Nucleus accumbens (tissue), 56 donors: ENCODE measurements at places on chromosomes 1 and 21.

GRCh38 chr1:12712076-12712475 lies 3.8 kb upstream of the AADACL3 start:
- no peak for DNase-seq

DNA sequence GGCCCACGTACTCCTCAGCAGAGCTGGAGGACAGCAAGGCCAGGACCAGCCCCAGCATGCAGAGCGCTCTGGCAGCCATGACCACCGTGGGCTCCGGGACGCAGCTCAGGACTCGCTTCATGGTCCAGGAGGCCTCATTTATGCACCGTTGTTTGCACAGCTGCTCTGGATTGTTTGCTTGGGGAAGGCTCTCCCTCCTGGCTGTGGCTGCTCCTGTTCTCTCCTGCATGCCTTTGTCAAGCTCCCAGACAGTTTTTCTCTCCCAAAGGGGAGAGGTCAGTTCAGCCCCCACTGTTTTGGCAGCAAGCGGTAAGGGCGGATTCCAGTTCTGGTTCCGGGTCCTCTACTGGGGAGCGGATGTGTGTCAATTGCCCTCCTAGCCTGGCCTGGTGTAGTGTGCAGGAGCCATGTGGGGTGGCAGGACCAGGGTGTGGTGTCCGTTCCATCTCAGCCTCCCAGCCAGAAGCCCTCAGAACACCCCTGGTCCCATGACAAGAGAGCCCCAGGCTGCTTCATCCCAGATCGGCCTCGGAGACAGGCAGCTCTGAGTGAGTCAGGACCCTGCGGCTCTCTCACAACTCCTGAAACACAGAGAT lies at the start of gene TFF3:
Gene TFF3 (minus strand): TSS at position 114 of the 596 bp plus-strand sequence. CDS start 35 bp downstream, at position 79.
- DNase-seq: no peak

- DNase-seq: no peak
Observed at GRCh38 chr1:150484431-150484830, 2.8 kb upstream of the TARS2 start.

GRCh38 chr1:164720440-164721227 lies 161.7 kb downstream of the PBX1 start:
- no peak for DNase-seq

DNA sequence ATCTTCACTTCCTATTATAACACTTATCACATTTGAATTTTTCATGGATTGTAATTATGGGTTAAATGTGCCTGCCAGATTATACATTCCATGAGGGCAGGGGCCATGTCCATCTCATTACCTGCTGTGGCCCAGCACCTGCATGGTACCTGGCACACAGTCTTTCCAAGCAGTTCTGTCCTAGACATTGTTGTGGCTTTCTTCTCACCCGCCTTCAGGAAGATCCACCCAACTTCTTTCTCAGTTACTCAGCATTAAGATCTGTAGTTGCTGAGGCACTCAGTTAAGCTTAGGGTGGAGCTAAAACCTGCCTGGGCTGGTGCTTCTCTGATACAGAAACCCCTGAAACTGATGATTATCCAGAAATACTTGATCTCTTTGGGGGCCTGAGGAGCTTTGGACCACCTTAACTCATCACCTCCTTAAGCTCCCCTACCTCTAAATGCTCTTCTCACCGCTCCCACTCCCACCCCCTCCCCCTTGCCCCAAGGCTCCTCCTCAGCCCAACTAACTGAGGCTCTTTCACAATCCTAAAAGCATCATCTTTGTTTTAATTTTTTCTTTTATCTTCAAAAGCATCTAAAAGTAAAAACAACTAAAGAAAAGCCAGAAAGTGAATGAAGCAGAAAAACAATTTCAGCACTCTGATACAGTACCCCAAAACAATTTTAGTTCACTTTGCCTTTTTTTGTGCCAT lies 190.6 kb downstream of the FGGY start:
- DNase-seq: no peak

- DNase-seq: no peak
Observed at GRCh38 chr21:23247334-23247733, 2249.1 kb downstream of the NCAM2 start.

- no peak for DNase-seq
Observed at GRCh38 chr1:147273409-147274336, 31.2 kb downstream of the CHD1L start.

DNA sequence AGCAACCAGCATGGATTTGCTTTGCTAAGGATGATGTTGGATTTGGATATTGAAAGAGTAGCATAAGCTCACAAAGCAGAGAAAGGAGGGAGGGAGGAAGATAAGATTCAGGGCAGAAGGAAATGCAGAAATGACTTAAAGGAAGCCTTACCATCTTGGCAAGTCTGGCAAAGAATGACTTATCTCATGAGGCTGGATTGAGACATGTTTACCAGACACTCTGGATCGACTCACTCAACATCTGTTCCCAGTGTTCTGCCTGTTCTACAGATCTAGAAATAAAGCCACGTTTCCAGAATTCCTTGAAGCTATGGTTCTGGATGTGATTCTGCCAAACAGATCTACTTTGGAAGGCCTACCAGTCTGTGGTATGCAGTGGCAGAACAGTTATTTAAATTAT lies 38.8 kb upstream of the CTBS start:
- DNase-seq: no peak

- DNase-seq: no peak
Observed at GRCh38 chr1:54645806-54646676, 4.5 kb downstream of the MROH7 start.

DNA sequence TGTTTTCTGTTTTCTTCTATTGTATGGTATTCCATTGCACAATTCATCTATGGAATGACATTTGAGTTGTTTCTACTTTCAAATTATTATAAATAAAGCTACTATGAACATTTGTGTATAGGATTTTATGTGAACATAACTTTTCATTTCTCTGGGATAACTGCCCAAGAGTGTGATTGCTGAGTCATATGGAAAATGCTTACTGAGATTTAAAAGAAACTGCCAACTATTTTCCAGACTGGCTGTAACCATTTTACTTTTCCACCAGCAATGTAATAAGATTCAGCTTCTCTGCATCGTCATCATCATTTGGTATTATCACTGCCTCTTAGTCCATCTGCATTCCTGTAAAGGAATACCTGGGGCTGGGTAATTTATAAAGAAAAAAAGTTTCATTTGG lies 779.6 kb upstream of the PRMT6 start:
- no peak for DNase-seq

- DNase-seq: no peak
Observed at GRCh38 chr1:33527934-33528333, 55.5 kb downstream of the ZSCAN20 start.

DNA sequence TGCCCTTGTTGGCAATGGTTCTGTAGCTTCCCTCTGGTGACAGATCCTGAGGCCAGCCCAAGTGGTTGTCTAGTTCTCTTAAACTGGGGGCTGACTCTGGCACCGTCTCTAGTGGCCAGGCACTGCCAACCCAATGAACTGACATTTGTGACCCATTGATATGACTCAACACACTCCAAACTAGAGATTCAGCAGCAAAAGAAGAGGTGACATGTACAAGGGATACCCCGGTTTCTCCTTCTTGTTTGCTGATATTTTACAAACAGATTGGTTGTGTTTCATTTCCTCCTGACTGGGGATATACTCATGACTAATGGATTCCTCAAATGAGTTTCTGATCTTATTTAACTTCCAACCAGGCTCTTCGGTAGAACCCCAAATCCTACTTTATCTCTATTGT lies 65.9 kb upstream of the DNAJC6 start:
- DNase-seq: no peak

DNA sequence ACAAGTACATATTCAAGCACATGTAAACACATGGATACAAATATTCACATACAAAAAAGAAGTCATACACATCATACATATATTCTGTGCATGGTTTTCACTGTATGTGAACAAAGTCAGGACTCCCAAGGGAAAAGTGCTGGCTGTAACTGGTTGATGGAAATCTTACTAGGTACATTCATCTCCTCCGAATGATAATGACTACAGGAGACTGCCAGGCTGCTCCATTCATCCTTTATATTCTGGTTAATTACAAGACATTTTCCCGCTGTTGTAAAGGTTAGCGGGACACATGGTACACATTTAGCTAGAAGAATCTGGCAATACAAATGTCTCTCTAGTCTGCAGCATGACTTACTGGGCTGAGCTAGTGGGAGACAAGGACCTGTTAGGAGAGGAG lies 26.2 kb upstream of the HMGB4 start:
- DNase-seq: no peak

DNA sequence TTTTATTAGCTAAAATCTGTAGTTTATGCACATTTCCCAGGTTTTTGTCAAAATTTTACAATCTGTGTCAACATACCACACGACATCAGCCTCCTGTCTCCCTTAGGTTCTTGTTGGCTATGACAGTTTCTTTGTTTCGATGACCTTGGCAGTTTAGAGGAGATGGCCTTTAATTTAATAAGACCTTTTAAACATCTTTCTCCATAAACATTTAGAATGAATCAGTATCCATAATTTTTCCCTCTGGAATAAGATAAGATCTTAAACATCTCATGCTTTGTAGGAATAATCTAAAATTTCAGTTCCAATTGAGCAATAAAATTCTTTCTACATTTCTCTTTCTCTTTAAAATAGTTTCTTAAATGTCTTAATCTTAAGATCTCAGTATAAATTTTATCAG lies 28.7 kb upstream of the DYRK1A start:
- no peak for DNase-seq

GRCh38 chr21:27045281-27045985 lies 78.5 kb upstream of the ADAMTS5 start:
- DNase-seq: no peak

- DNase-seq: no peak
Observed at GRCh38 chr1:210684466-210685294, 356.0 kb downstream of the HHAT start.

- no peak for DNase-seq
Observed at GRCh38 chr21:33362044-33362555, 37.3 kb downstream of the IFNAR1 start.

DNA sequence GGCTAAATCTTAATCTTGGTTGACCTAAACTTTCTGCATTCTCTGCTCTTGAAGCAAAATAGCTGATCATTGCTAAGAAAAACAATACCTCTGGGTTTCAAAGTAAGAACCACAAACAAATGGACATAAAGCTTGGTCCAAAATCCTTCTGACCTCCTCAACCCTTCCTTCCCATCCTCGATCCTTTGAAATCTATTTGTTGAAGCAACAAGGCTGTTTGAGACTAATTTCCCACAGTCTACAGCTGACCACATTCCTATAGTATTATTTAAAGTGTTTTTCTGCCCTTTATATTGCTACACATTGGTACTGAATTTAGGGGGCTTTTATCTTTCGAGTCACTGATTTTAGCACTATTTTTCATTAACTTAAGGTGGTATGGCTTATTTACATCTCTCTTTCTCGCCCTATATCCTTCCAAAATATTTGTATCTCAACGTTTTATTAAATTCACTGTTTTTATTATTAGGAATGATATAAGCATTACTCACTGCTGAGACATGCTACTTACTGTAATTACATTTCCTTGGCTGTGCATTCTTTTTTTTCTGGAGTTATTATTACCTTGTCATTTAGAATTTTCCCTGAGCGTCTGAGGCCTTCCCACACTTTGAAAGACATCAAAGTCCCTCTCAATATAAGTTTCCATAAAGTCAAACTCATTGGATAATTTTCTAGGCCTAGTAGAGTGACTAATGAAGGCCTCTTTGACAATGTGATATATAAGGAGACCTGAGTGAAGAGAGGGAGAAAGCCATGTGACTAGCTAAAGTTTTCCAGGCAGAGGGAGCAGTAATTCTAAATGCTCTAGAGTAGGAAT lies 73.9 kb downstream of the RAB3GAP2 start:
- DNase-seq: no peak

DNA sequence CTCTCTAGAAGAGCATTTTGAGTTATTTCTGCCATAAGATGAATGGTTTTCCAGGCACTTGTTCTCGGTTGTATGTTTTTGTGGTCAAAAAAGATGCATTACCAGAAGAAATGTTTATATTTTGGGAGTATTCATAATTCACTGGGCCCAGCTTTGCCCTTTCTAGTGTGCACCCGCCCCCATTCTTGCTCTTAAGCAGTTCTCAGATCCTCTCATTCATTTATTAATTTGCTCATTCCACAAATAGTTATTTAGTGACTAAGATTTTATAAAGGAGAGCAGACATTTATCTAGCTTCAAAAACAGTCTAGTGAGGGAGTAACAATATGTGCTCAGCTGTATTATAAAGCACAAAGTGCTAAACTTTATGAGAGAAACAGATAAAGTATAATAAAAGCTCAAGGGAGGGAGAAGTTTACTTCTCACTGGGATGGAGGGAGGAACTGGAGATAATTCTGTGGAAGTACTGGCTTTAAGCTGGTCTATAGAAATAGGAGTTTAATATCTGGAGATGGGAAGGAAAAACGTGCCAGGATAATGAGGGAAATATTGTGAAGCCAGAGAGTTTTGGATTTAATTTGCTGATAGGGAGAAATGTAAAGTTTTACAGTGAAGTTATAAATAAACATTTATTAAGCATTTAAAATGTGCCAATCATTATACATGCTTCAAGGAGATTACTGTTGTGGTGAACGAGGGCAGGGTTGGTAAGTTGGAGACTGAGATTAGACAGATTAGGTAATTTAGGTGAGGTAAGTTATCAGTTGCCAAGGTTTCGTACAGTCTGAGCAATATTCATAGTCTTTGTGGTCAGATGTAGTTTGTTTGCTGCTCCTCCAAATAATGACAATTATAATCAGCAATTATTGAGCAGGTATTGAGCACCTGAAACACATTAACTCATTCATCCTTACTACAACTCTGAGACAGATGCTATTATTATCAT lies 9.1 kb upstream of the MACF1 start:
- DNase-seq: no peak

- no peak for DNase-seq
Observed at GRCh38 chr1:22739648-22740385, 29.2 kb downstream of the EPHB2 start.

GRCh38 chr1:29235955-29236711 lies at the start of gene PTPRU:
TSS of gene PTPRU (plus strand) at chr1:29236522. CDS start at chr1:29236645, 123 bp downstream.
- DNase-seq: peak; percentile 63

DNA sequence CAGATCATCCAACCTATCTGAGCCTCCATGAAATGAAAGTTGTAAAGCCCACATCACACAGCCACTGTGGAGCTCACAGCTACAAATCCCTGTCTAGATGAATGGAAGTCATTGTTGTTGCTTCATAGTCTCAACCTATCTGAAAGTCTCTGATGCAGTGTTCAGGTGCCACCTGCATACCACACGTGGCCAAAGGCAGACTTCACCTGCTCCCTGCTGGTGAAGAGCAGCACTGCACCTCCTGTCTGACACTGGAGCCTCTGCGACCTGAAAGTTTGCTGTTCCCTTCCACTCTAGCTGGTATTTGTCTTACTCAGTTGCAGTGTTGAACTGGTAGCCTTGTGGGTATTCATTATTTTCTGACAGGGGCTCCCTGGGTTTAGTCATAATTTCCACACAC lies 18.4 kb downstream of the LORICRIN start:
- no peak for DNase-seq
